ENCODE measurements at places on chromosomes 16 and 17.

- DNase-seq: no peak
Observed at GRCh38 chr16:62213763-62214162, 177.5 kb upstream of the CDH8 start.

- no peak for DNase-seq
Observed at GRCh38 chr16:84095466-84095865, 21.3 kb downstream of the MBTPS1 start.

- DNase-seq: no peak
Observed at GRCh38 chr17:17349724-17350106, 46.5 kb downstream of the NT5M start.

DNA sequence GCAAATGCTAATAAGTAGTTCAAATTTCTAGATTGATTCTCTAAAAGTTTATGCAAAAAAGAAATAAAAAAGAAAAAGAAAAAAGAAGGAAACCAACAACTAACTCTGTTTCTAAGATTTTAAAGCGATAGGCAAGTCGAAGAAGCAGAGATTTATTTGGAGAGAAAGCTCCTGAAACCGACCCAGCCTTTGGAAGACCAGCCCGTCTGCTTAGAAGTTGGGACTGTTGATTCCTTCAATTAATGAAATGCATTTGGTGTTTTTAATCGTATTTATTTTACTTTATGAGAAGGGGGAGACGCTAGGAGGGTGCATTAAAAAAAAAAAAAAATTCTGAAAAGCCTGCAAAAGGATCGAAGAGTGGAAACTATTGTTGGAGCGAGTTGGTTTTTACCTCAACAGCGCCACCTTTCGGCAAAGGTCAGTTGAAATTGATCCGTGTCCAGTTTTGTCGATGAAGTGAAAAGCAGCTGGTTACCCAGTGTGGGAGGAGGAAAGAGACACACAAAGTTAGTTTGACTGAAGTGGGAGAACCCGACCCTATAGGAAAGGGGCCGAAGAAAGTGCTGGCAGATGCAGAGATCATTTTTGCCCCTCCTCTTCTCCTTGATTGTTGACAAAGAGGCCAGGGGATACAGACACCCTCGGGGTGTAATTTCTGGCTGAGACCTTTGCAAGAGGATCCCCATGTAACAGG lies 1.5 kb upstream of the MAF start:
- peak; percentile 70 for DNase-seq

GRCh38 chr17:82938873-82939620 lies 99.2 kb upstream of the ZNF750 start:
- DNase-seq: no peak

- no peak for DNase-seq
Observed at GRCh38 chr17:66652840-66653507, 181.9 kb upstream of the CACNG5 start.

DNA sequence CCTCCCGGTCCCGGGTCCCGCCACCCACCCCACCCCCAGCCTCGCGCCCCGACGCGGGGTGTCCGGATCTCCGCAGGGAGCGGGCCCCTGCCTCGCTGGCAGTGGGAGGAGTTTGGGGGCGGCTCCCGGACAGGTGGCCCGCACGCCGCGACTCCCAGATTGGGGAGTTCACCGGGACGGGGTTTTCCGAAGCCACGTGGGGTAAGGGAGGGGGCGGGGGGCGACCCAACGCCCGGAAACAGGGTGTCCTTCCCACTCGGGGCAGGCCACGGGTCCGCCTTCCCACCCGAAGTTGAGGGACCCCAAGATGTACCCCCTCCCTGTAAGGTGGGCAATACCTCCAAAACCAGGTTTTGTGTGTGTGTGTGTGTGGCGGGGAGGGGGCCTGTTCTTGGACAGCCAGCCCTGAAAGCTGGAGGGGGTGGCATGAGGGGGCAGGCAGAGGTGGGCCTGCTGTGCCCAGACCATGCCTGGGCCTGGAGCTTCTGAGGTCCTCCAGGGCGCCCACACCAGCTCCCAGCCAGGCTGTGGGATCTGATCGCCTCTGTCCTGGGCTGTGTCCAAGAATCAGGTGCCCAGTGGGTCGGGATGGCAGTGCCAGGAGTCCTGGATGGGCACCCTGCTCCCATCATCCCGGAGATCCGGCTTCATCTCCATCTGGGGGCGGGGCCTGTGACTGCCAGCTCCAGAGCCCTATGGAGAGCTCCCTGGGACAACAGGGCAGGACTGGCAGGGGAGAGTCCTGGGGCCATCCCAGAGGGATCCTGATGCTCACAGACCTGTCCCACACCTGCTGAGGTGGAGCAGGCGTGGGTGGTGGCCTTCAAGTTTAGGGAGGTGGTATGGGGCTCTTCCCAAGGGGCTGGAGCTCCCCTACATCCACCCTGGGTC lies 767 bp downstream of the SYNGR2 start:
- DNase-seq: peak; percentile 32

- DNase-seq: no peak
Observed at GRCh38 chr16:46632778-46633733, 11.9 kb upstream of the SHCBP1 start.
